ENCODE measurements at places on chromosomes 16 and 17. TPM values are rescaled to one million over a fixed set of nuclear protein-coding genes. Genes with fewer than 3 reads are reported as not detected.

The KRTAP3-2 gene
- not detected for total RNA-seq

The NECAB2 gene
- not detected for total RNA-seq

The MT1A gene
- not detected for total RNA-seq

The KRT36 gene
- not detected for total RNA-seq

The RNF43 gene
- 0.57 TPM for total RNA-seq

The HLF gene
- 0.80 TPM for total RNA-seq

The KRT23 gene
- total RNA-seq = not detected

The DOC2B gene
- total RNA-seq = 8.5 TPM

The KRT13 gene
- total RNA-seq = not detected

The VMO1 gene
- total RNA-seq = not detected

- DNase-seq = peak; percentile 65
These were observed 15.8 kb upstream of the KCNJ18 start for GRCh38 chr17:21676281-21677111.

DNA sequence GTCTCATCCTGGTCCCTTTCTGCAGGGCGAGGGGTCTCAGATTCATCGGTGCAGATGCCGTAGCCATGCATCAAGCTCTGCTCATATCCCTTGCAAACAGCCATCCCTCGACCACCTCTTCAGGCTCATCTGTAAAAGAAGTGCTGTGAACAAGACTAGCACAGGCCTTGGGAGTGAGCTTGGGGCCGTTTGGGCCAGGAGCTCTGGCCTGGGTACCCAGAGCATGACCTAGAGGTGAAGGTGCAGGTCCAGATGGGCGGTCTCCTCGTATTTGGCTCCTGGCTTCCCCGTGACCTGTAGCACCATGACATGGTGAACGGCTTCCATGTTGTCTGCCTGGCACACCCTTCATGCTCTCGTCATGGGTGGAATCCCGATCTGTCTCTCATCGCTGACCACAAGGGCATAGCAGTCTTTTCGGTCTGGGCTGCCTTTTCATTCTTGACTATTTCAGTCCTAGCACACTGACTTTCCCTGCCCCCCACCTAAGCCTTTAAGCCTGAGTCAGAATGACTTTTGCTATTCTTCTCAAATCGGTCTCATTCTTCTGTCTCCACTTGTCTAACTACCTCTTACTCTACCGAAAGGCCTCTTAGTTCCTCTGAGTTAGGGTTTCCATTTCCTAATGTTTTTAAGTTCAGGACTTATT is 216.0 kb downstream of the FOXL1 start:
- DNase-seq = no peak

DNA sequence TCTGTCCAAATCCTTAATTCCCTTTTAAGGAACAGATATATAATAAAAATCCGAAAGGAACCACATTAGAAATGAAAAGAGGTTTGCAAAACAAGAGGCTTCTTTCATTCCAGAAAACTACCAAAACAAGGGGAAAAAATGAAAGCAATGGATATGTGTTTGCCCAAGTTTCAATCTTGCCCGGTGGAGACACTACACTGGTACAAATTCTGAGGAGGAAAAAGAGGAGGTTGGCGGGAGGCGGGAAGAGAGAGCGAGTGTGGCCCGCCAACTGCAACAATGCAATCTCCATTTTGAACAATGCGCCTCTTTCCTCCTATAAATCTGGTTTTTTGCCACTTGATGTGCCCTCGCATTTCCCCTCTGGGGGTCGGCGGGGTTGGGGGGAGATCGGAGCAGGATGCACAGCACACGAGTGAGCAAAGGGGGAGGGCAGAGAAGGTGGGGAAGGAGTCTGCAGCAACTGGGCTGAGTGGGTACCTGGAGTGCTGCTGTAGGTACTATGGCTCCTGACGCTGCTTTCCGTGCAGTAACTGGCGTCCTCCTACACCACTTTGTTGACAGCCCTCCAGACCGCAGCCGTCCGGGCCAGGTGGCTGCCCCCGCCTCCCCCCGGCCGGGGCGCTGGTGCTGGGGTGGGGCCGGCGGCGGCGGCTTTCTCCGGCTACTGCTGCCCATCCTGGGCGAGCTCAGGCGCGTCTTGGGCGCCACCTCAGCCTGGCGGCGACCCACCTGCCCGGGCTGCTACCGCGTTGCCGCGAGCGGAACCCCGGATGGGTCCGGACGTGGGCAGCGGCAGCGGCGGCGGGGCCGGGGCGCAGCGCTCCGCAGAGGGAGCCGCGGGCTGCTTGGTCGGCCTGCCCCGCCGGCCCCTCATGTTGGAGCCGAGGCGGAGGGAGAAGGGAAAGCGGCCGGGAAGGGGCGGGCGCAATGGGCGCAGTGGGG is 93.8 kb upstream of the PLEKHM1 start:
- DNase-seq = peak; percentile 58

GRCh38 chr16:2480948-2481347 is 6.0 kb downstream of the TBC1D24 start:
- no peak for DNase-seq

DNA sequence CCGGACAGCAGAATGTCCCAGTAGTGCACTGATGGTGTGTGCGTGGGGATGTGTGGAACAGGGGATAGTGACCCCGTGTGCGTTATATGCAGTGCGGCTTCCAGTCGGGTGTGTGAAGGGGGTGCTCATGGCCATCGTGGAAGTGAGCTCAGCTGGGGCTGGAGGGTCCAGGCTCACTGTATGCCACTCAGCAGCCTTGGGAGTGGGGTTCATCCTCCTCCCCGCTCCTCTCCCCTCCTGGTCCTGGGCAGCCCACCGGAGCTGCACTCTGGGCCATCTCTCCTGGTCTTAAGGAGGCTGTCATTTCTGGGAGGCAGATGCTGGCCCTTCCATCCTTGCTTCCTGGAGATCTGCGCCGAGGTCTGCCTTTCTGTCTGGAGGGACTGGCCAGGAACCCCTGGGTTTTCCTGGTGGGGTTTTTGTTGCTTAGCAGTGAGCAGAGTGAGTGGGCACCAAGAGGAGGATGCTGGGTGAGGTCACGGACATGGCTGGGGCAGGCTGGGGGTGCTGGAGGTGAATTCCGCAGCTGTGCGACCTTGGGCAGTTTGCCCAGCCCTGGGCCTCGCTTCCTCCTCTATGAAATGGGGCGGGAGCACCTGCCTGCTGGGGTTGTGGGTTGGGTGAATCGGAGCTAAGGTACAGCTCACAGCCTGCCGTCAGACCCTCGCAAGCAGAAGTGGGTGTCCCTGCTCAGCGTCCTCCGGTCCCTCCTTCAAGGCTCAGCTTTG is 164.1 kb downstream of the SEC14L1 start:
- DNase-seq = no peak

GRCh38 chr17:3796822-3797170 is 4.2 kb downstream of the ITGAE start:
- DNase-seq = no peak

DNA sequence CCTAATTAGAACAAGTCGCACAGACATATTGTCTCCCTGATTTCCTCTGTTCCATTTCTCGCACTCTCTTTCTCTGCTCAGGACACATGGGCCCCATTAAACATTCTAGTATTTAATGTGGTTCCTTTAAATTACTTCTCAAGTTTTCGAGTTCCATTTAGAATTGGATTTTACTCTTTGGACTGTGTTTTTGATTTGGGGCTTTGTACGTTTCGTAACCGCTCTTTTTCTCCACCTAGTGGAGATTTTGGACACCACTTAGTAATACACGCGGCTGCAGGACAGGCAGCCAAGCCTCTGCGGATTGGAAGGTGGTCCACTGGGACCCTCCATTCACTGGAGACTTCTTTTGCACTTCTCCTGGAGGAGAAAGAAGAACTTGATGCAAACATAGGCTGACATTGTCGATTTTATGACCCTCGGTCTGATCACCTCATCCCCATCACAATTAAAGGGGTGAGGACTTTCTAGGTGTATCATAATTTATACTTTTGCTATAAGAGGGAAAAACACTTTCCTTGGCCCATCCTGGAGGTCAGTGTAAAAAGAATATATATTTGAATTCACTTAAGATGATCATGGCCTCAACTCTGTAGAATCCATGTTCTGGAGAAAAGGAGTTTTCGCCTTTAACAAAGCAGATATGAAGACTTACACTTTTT is 85.7 kb downstream of the NOG start:
- DNase-seq = peak; percentile 13

DNA sequence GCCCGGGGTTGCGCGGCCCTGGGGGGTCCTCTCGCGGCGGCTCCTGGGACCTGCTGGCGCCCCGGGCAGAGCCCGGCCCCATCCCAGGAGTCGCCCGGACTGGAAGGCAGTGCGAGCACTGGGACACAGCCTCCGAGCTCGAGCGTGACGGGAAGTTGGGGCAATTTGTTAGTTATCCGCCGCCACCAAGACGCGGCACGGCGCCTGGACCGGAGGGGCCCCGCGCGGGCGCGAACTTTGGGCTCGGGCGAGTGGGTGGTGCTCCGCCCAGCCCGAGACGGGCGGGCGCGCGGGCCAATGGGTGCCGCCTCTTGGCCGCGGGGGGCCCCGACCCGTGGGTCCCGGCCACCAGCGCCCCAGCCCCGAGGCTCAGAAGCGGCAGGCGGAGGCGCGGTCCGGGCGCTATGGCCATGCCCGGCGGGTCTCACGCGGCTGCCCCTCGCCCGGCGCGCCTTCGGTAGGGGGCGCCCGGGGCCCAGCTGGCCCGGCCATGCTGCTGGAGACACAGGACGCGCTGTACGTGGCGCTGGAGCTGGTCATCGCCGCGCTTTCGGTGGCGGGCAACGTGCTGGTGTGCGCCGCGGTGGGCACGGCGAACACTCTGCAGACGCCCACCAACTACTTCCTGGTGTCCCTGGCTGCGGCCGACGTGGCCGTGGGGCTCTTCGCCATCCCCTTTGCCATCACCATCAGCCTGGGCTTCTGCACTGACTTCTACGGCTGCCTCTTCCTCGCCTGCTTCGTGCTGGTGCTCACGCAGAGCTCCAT is at the start of gene ADORA2B:
TSS of gene ADORA2B (plus strand) at position 372 of the 768 bp plus-strand sequence. CDS start at position 491, 119 bp downstream.
- peak; percentile 89 for DNase-seq

DNA sequence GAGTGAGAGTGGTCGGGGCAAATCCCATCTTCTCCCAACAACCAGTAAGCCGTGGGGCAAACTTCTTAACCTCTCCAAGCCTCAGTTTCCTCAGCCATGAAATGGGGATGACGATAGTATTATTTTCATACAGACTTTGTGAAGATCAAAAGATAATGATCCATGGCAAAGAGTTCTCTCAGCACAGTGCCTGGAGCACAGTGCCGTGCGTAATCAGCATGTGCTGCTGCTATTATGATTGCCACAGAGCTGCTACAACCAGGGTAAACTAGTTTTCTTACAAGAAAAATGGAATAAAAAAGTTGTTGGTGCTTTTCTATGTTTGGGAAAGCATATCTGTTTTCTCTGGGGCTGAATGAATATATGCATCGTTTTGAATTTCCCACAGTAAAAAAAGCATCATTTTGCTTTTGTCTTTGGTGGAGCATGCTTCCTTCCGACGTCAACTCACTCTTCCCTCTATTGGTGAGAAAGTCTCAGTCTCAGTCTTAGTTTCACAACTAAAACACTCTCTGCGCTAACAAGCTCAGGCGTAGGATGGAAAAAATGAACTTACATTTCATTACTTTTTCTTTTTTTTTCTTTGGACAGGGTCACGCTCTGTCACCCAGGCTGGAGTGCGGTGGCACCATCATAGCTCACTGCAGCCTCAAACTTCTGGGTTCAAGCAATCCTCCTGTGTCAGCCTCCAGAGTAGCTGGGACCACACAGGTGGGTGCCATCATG is 37.2 kb downstream of the CDK5R1 start:
- DNase-seq = no peak

GRCh38 chr17:71613996-71614395 is 506.8 kb upstream of the SOX9 start:
- no peak for DNase-seq

DNA sequence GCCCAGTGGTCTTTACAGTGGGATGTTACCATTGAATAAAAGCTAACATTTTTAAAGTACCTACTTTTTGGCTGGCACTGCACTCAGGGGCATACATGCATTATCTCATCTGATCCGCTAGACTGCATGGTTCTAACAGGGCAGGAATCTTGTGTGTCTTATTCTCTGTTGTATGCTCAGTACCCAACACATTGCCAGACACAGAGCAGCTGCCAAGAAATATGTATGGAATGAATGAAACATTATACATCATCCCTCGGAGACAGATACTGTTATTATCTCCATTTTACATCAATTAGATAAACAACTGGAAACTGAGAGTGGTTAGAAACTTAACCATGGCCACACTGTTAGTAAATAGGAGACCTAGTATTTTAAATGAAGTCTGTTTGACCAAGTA is 74.1 kb upstream of the CDH11 start:
- no peak for DNase-seq

- DNase-seq = no peak
These were observed 39.0 kb upstream of the CRISPLD2 start for GRCh38 chr16:84780544-84781376.

DNA sequence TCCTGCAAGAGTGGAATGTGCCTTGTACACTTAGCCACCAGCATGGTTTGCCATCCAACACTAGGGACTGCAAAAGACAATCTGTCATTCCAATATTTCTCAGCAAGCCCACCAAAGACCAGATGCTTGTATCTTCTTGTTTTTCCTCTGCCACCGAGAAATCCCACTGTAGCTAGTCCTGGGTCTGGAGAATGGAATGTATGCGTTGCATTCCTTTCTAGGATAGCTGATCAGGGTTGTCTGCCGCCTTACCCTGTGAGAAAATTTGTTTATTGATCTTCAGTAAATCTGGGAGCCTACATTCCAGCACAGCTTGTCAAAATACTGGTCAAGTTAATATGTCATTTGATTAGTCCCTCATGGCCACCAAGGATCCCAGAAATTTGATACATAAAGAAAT is 28.1 kb upstream of the ADAMTS18 start:
- DNase-seq = no peak

DNA sequence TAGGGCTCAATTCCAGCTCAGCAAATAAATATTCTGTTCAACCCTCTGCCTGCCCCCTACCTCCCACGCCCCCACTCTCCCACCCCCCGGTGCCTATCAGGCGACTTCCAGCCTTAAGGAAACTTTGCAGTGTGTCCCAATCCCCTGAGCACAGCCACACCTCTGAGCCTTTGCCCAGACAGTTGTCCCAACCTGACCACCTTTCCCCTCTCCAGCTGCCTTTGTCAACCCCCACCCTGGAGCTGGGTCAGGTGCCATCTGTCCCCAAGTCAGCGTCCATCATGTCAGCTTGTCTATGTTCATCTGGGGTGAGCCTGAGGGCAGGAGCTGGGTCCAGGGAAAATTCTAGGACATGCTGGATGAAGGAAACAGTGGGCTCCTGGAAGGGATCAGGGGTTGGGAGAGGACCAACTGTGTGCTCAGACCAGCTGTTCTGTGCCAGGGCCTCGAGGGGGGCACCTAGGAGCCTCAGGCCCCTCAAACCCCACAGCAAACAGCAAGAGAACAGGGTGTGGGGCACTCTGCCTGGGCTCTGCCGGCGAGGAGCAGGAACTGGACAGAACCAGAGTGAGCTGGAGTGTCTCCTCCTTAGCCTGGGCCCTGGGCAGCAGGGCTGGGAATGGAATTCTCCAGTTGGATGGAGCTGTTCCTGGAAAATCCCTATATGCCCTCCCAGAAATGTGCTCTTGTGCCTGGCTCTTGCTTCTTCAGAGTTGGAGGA is 17.8 kb downstream of the CDH16 start:
- no peak for DNase-seq
